BJ (cell line): ENCODE measurements at places on chromosomes 13 and 19.

- DNase-seq = no peak
Observed at GRCh38 chr13:51035978-51036377, 75.1 kb downstream of the C13orf42 start.

DNA sequence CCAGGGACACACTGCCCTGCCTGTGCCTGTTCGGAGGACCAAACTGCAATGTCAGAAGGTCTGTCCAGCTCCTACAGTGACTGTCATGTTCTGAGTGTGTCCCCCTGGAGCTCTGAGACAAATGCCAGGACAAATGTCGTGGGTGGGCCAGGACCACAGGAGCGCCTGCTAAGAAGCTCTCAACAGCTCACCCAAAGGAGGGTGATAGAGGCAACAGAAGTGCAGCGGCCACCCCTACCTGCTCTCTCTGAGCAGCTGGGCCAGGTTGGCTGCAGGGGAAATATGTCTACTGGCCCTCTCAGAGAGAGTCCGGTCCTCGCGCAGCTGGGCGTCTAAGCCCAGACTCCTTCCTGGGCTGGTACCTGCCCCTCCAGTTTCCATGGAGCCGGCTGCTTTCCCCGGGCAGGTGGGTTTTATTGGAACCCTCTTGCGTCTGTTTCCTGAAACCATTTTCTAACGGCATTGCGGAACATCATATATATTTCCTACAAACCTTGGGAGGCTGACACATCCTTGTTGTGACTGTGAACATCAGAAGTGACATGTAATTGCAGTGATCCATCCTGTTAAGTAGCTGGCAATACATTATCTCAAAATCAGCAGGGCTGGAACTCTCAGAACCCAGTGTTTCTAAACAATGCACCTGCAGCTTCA lies 78.1 kb downstream of the CHST8 start:
- no peak for DNase-seq

DNA sequence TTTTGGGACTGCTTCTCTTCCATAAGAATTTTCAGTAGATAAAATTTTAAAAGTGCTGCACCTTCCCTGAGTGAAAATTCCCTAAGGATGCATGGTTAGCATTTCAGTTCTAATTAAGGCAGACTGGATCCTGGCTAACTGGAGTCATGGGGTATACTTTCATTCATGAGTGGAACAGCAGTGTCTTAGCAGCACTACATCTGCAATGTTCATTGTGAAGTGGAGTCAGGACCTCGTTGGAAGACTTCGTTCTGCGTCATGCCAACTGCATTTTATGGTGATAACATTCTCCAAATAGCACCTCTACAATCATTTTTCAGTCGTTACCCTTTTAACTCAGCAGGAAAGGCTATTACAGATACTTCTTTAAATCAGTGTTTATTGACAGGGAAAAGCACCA lies 25.5 kb downstream of the PHF11 start:
- no peak for DNase-seq

- no peak for DNase-seq
Observed at GRCh38 chr19:51114087-51114729, 6.0 kb upstream of the CTU1 start.

- no peak for DNase-seq
Observed at GRCh38 chr19:50869479-50869878, 3.8 kb upstream of the KLK2 start.

GRCh38 chr19:42554046-42554575 lies 25.8 kb upstream of the CEACAM1 start:
- no peak for DNase-seq

DNA sequence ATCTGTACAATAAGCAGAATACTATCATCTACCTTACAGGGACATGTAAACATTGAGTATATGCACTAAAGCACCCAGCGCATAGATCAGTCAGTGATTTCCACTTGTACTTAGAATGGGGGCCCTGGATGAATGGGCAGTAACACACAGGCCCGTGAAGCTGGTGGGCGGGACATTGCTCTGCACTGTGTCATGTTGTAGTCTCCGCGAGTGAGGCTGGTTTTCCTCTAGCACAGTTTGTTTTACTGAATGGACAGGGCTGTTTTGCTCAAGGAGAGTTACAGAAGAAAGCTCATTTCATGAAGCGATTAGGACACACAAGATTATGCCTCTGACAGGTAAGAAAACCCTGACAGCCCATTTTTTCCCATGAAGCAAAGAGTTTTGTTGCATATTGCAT lies 86.4 kb upstream of the SOX21 start:
- no peak for DNase-seq

DNA sequence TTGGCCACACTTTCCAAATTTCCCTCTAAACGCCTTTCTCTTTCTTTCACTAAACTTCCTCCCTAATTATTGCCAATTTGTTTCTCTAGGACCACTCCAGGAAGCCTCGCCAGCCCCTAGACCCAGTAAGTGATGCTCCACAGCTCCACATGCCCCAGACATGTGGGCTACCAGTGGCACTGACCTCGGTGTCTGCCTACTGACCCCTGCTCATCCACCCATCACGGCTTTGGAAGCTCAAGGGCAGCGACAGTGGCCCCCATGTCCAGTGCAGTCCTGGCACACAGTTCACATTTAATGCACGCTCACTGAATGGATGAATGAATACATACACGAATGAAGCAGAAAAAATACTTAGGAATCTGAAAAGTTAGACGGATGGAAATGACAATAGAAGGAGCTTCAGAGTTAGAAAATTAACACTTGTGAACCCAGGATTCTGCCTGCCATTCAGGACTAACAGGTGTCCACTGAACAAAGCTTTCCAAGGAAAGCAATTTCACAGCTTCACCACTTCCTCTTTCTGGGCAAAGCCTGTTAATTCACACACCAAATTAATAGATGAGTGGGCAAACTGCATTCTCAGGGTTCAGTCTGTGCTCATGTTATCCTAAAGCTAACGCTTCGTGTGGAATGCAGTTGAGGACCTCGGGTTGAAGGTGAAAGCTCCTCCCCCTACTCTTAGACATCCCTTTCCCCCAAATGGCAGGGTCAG lies 50.9 kb downstream of the CCDC70 start:
- no peak for DNase-seq

DNA sequence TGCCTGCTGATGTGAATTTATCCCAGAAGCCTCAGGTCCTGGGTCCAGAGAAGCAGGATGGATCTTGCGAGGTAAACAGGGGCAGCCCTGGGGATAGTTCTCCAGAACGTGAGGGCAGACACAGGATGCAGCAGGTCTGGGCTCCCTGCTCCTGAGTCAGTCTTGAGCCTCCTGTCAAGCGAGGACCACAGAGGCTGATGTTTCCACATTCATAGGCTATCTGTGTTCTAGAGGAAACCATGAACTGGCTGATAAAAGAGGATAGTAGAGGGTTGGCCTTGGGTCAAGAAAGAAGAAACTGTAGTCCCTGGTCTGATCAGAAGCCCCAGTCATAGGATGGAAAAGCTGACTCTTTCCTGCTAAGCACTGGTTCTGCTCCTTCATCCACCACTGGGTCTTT lies 2.2 kb downstream of the ZNF175 start:
- no peak for DNase-seq

DNA sequence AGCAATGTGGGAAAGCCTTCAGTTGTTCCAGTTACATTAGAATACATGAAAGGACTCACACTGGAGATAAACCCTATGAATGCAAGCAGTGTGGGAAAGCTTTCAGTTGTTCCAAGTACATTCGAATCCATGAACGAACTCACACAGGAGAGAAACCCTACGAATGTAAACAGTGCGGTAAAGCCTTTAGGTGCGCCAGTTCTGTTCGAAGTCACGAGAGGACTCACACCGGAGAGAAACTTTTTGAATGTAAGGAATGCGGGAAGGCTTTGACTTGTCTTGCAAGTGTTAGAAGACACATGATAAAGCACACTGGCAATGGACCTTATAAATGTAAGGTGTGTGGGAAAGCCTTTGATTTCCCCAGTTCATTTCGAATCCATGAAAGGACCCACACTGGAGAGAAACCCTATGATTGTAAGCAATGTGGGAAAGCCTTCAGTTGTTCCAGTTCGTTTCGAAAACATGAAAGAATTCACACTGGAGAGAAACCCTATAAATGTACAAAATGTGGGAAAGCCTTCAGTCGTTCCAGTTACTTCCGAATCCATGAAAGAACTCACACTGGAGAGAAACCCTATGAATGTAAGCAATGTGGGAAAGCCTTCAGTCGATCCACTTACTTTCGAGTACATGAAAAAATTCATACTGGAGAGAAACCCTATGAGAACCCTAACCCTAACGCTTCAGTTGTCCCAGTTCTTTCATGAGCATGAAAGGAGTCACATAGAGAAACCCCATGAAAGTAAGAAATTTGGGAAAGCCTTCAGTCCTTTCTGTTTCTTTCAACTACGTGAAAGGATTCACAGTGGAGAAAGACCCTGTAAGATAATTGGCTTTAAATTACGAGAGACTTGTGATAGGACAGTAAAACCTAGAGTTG lies 20.1 kb downstream of the ZNF627 start:
- DNase-seq = no peak

GRCh38 chr19:10583036-10583776 lies 3.9 kb downstream of the AP1M2 start:
- DNase-seq = no peak

GRCh38 chr19:7512400-7512851 lies 3.5 kb upstream of the ZNF358 start:
- DNase-seq = no peak
